Gastrocnemius medialis (tissue), 4 donors: ENCODE measurements at places on chromosomes 1 and 21. TPM values are rescaled to one million over a fixed set of nuclear protein-coding genes. Genes with fewer than 3 reads are reported as not detected.

DNA sequence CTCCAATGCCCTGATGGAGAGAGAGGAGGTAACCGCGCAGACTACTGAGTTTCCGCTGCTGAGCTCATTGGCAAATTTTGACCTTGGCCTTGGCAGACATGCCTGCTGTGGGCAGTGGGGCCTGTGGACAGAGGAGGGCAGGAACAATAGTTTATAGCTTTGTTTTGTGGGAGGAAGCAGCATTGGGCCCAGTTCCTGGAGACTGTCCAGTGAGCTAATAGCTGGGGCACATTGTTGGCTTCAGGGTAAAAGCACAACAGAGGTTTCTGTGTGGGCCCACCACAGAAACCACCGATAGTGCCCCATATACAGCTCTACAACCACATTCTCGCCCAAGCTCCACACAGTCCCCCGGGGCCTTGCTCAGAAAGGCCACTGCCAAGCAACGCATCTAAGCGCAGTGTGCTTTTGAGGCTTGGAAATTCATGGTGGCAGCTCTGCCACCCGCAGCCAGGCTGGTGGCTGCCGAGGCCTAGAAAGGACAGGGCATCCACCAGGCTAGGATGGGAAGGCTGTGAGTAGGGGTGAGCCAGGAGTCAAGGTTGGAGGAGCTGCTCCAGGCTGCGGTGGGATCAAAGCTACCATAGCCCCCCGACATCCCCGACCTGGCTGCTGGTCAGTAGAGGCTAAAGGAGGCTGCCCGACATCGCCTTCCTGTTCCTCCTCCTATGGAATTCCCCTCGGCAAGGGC is 43.2 kb downstream of the NEK2 start:
- H3K27me3 ChIP-seq = no peaks in the 10 kb centered on the region
- no peak overlapping the region for H3K27ac ChIP-seq
- no peaks in the 10 kb centered on the region for H3K4me1 ChIP-seq
- H3K36me3 ChIP-seq = no peaks in the 10 kb centered on the region
- no peak for DNase-seq

The LIN28A gene
- total RNA-seq = not detected

GRCh38 chr1:153087652-153088051 is 6.7 kb downstream of the SPRR2E start:
- no peaks in the 10 kb centered on the region for H3K27me3 ChIP-seq
- no peaks in the 10 kb centered on the region for H3K4me1 ChIP-seq
- H3K36me3 ChIP-seq = no peaks in the 10 kb centered on the region
- no peak overlapping the region for H3K27ac ChIP-seq
- no peak for DNase-seq

The ENTREP3 gene
- 22.1 TPM for total RNA-seq

DNA sequence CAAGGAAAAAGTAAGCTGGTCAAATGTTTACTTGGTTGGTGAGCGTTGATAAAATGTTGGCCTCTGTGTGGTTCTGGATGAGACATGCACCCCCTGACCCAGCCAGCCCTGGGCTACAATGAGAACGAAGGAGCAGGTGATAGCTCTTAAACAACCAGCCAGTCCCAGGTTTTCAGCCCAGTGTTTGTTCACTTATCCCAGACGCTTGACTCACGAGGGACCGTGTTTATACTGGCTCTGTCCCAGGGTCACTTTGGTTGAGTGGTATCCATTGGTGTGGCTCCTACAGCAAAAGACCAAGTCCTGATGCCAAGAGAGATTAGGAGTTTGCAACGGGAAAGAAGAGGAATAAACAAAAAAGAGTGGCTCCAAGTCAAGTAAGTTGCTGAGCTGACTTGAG is 86.9 kb downstream of the KCNJ15 start:
- H3K4me1 ChIP-seq = no peaks in the 10 kb centered on the region
- H3K27me3 ChIP-seq = peaks cover 2% of the 10 kb centered on the region
- H3K4me3 ChIP-seq = no peak overlapping the region
- H3K27ac ChIP-seq = no peak overlapping the region
- no peak for DNase-seq
- H3K36me3 ChIP-seq = no peaks in the 10 kb centered on the region

The SH3D21 gene
- total RNA-seq = 0.10 TPM

The GPR3 gene
- 0.51 TPM for total RNA-seq

The RASAL2 gene
- 8.2 TPM for total RNA-seq

DNA sequence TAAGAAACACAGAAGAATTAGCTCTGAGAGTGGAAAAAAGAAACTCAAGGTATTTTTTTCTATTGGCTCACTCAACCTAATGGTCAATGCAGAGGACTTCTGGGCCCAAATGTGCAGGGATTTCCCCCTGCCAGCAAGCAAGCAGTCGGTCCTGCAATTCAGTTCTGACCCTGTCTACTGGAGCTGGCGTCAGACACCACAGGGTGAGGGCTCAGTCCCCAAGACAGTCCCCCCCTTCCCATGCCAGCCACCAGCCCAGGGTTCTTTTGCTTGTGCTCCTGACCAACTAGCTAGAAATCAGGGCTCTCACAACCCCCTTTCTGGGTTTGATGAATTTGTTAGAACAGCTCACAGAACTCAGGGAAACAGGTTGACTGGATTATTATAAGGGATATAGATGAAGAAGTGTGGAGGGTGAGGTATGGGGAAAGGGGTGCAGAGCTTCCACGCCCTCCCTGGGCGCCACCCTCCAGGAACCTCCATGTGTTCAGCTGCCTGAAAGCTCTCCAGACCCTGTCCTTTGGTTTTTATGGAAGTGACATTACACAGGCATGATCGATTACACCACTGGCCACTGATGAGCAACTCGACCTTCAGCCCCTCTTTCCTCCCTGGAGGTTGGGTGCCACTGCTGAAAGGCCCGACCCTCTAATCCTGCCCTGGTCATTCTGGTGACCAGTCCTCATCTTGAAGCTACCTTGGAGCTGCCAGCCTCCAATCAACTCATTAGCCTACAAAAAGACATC is 22.5 kb upstream of the PWP2 start:
- peaks cover 88% of the 10 kb centered on the region for H3K36me3 ChIP-seq
- no peak overlapping the region for H3K4me3 ChIP-seq
- no peaks in the 10 kb centered on the region for H3K4me1 ChIP-seq
- H3K27me3 ChIP-seq = no peaks in the 10 kb centered on the region
- no peak for DNase-seq

GRCh38 chr1:17027900-17028299 is 16.2 kb upstream of the ATP13A2 start:
- no peaks in the 10 kb centered on the region for H3K27me3 ChIP-seq
- no peak for DNase-seq
- H3K4me3 ChIP-seq = no peak overlapping the region
- no peaks in the 10 kb centered on the region for H3K4me1 ChIP-seq

DNA sequence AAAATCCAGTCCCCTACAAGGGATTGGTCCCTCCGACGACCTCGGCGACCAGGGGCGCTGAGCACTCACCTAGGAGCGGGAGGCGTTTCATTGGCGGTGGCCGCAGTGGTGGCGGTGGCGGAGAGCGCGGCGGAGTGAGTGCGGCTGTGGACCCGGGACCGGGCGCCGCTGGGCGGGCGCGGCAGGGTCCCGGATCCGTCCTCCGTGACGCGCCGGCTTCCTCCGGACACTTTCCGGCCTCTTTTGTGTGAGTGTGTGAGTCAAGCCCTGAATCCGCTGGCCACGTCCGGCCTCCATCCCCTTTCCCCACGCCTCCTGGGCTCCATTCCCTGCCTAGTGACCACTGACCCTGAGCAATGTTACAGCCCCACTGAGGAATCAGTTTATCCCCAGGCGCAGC is at the start of gene ADGRL4:
ADGRL4 (minus strand) TSS at position 167 of the 400 bp plus-strand sequence; CDS start at position 91, 76 bp downstream.
- H3K27me3 ChIP-seq = no peaks in the 10 kb centered on the region
- peak within 1 kb of the TSS; percentile 79 for H3K27ac ChIP-seq
- peak within 1 kb of the TSS; percentile 28 for H3K4me3 ChIP-seq
- H3K4me1 ChIP-seq = no peaks in the 10 kb centered on the region
- DNase-seq = no peak
- H3K36me3 ChIP-seq = no peaks in the 10 kb centered on the region

DNA sequence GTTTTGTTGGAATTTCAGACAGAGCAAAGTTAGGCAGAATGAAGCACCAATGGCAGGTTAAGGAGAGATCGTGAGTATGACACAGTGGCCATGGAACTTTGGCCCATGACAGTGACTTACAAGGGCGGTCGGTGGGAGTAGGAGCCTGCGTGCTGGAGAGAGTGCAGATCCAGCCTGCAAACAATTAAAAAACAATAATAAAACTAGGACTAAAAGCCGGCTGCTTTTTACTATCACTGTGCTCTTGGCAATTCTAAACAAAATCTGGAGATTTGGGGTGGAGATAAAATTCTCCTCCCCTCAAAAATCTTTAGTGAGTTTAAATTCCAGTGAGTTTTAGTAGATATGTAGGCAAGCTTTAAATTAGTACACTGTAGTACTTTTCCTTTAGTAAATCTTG is 96.9 kb downstream of the DHRS3 start:
- H3K27me3 ChIP-seq = no peaks in the 10 kb centered on the region
- H3K4me3 ChIP-seq = no peak overlapping the region
- no peaks in the 10 kb centered on the region for H3K36me3 ChIP-seq
- peaks cover 23% of the 10 kb centered on the region for H3K4me1 ChIP-seq
- DNase-seq = no peak

GRCh38 chr1:213122514-213122929 is 71.5 kb downstream of the RPS6KC1 start:
- peaks cover 8% of the 10 kb centered on the region for H3K4me1 ChIP-seq
- no peak overlapping the region for H3K4me3 ChIP-seq
- no peak for DNase-seq
- no peak overlapping the region for H3K27ac ChIP-seq
- H3K27me3 ChIP-seq = no peaks in the 10 kb centered on the region

The ADAMTS5 gene
- 4.3 TPM for total RNA-seq

- no peak overlapping the region for H3K27ac ChIP-seq
- H3K4me1 ChIP-seq = no peaks in the 10 kb centered on the region
- no peaks in the 10 kb centered on the region for H3K27me3 ChIP-seq
Observed at GRCh38 chr1:200128944-200129879, 101.7 kb downstream of the NR5A2 start.

DNA sequence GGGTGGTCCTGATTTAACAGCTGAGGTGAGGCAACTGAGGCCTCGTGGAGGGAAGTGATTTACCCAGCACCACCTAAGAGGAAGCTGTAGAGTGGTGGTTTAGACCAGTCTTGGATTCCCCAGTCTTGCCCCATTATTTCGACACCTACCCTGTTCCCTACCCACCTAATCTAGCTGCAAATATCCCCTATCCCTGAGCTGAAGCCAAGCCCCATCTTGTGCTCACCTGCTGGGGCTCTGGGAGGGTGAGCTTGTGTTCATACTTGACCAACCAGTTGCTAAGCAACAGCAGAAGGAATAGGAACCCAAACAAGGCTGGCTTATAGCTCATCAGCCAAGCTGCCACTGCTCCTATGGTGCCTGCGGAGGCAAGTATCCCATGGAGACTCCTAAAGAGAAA is 2.0 kb downstream of the TEX46 start:
- DNase-seq = no peak
- H3K36me3 ChIP-seq = no peaks in the 10 kb centered on the region
- H3K27ac ChIP-seq = no peak overlapping the region
- H3K4me3 ChIP-seq = no peak overlapping the region
- no peaks in the 10 kb centered on the region for H3K4me1 ChIP-seq
- no peaks in the 10 kb centered on the region for H3K27me3 ChIP-seq

- no peak within 1 kb of the TSS for H3K27ac ChIP-seq
- H3K4me3 ChIP-seq = peak within 1 kb of the TSS; percentile 44
- DNase-seq = no peak
- H3K4me1 ChIP-seq = peaks cover 4% of the 10 kb centered on the region
- no peaks in the 10 kb centered on the region for H3K36me3 ChIP-seq
Observed at GRCh38 chr1:9651565-9652378, at the start of gene PIK3CD. Gene PIK3CD, plus strand, starts transcription at chr1:9651731. Its CDS starts 58,725 bp downstream, at chr1:9710456.

DNA sequence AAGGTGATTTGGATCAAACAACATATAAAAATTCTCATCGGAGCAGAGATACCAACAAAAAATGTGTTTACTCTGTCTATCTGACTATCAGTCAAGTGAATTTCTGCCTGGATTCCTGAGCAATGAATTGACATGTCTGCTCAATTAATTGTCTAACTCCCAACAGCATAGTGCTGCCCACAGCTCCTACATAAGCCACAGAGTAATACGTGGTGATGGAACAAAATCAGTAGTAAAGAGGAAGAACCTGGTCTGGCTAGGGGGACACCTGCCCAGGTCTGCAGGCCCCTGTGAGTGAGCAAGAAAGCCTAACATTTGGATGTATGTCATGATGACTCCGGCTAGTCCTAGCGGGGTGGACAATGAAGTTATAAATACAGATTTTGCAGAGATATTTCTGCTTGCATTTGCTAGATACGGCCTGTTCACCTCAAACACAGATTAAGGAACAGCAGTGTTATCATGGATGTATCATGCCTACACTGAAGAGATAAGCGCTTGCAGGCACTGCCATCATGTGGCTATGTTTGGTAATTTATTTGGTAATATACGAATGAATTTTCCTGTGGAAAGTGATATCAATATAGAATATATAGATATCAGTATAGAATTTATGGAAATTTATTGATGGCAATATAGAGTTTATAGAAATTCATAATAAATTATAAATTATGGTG is 69.6 kb upstream of the LRRC8B start:
- no peaks in the 10 kb centered on the region for H3K27me3 ChIP-seq
- no peaks in the 10 kb centered on the region for H3K4me1 ChIP-seq
- H3K27ac ChIP-seq = no peak overlapping the region
- H3K36me3 ChIP-seq = no peaks in the 10 kb centered on the region

- H3K4me1 ChIP-seq = peaks cover 36% of the 10 kb centered on the region
- H3K4me3 ChIP-seq = no peak overlapping the region
- no peaks in the 10 kb centered on the region for H3K36me3 ChIP-seq
- DNase-seq = no peak
- H3K27me3 ChIP-seq = no peaks in the 10 kb centered on the region
- peak overlapping the region; percentile 60 for H3K27ac ChIP-seq
Observed at GRCh38 chr1:35319988-35320713, 51.6 kb downstream of the ZMYM4 start.

The DEPDC1 gene
- not detected for total RNA-seq
